Activated CD8-positive, alpha-beta memory T cell treated with anti-CD3 and anti-CD28 coated beads for 1 hour (primary cell): ENCODE measurements at places on chromosomes 3 and 15.

DNA sequence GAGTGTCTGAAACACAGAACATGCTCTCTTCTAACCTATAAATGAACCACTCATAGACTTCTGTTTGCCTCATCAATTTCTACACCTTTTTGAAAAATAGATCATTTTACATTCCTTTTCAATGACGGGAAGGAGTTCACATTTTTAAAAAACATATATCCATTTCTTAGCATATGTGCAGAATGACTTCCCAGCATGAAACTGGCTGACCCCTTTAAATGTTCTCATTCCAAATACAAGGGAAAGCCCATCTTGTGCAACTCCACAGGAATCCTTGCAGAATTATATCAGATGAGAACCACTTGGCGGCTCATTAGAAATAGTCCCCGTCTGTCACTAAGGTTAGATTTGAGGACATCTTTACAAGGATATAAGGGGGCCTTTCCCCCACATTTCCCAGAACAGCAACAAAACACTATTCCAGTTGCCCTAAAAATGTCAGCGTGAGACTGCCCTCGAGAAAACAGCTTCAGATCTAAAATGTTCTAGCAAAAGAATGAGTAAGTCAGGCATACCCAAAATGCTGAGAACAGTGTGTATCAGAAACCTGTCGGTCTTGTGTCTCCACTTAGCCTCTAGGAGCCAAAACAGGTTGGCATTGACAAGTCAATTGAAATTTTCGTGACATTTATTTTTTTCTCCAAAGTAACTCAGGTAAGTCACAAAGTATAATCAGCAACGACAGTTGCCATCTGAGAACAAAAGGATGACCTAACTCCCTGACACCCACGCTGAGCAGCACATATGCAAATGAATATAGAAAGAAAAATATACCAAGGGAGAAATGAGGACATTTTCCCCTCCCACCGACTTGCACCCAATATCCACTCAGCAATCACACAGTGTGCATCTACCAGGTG lies 63.1 kb downstream of the FOXP1 start:
- no peak for DNase-seq

- no peak for DNase-seq
Observed at GRCh38 chr3:28210968-28211713, 30.3 kb upstream of the CMC1 start.

DNA sequence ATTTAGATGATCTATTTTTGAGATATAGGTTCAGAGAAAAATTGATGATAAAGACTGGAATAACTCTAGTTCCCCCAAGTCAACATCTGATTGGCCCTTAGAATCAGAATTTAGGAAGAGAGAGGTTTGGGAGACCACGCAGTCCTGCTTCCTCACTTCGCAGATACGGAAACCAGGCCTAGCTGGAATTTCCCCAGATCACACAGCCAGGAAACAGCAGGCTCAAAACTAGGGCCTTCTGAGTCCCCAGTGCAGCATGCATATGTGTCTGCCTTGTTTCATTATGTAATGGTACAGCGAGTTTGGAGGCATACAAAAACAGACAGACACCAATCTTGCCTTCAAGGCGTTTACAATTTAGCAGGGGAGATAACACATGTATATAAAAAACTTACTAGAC lies 177.1 kb upstream of the ICE2 start:
- DNase-seq: no peak

- DNase-seq: no peak
Observed at GRCh38 chr15:83973816-83974215, 261.8 kb upstream of the GOLGA6L4 start.

GRCh38 chr15:96804754-96805153 lies 474.3 kb downstream of the NR2F2 start:
- DNase-seq: no peak

- no peak for DNase-seq
Observed at GRCh38 chr3:148459931-148460513, 237.7 kb upstream of the AGTR1 start.

GRCh38 chr3:46091046-46091445 lies 63.8 kb upstream of the XCR1 start:
- no peak for DNase-seq

DNA sequence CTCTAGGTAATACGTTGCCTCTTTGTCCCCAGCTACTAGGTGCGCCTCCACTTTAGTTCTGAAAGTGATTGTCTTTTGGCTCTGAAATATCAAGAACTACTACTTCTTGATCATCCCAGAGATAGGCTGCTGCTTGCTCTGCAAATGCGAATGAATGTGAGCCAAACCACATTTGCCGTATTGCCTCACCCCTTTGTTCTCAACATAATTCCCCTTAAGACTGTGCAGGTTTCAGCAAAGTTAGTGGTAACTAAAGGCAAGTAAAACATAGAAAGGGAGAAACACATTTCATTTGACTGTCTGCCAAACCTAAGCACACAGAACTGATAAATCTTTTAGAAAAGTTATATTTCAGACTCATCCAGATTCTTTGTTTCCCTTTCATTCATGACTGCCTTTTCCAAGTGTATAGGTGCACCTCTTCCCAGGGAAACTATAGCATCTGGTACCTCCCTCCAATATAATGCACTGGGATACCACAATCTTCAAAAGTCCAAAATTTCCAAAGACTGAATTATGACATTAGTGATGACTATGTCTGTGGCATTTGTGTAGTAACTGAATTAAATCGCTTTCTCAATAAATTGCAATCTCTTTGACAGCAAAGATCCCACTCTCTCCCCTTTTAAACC lies 720.6 kb upstream of the CBLB start:
- no peak for DNase-seq

- DNase-seq: no peak
Observed at GRCh38 chr3:77102951-77103769, 63.3 kb downstream of the ROBO2 start.

DNA sequence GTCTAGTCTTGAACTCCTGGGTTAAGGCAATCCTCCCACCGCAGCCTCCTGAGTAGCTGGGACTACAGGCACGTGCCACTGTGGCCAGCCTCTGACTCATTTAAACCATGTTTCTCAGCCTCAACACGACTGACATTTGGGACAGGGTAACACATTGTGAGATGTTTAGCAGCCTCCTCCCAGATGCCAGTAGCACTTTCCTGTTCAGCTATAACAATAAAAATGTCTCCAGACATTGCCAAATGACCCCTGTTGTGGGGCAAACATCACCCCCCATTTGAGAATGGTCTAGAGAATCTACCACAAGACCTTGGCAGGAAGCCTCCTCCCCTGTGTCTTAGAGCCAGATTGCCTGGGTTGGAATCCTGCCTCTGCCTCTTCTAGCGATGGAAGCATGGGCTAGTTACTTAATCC lies 8.4 kb downstream of the TMEM40 start:
- DNase-seq: no peak

DNA sequence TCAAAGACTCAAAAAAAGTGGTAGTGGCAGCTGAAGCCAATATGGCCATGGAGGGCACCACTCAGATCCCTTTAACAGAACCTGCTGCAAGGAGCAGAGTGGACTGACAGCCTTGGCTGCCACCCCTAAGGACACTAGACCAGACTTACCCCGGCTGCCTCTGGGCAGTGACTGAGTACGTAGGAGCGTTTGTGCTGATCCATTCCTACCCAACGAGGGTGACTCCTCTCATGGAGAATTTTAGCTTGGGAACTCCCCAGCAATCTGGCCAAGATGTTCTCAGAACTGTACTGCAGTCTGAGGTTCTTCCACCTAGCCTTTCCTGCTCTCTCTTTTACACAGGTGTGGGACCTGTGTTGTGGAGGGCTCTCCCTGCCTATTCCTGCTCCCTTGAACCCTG lies 22.1 kb downstream of the CLEC3B start:
- no peak for DNase-seq

- DNase-seq: no peak
Observed at GRCh38 chr15:39851500-39852092, 68.5 kb downstream of the GPR176 start.

GRCh38 chr3:188400494-188401243 lies 246.7 kb downstream of the LPP start:
- no peak for DNase-seq

DNA sequence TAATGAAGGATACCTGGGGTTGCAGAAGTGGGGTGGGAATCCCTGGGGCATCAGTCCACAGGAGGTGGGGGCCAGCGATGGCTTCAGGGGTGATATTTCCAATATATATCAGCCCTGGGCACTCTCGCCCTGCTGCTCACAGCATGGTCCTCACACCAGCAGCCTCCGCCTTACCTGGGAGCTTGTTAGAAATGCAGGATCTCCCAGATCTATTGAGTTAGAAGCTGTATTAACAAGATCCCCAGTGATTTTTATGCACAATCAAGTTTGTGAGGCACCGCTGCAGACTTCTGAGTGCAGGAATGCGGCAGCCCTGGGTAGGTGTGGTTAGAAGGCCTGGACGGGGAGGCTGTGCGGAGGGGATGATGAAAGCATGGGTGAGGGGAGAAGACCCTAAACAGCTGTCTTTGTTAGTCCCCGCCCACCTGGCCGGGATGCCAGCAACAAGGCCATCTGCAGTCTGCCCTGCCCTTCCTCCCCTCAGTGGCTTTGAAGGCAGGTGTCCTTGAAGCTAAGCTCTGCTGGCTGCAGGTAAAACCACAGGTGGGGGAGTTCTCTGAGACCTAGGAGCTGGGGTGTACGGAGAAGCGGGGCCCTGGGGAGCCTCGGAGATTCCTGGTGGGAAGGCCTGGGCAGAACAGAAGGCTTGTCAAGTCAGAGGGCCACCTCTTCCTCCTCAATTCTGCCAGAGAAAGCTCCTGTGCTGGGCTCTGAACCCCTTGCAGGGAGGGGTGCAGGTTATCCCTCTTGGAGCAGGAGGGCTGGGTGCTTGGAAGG lies 11.4 kb downstream of the FAM107A start:
- no peak for DNase-seq

DNA sequence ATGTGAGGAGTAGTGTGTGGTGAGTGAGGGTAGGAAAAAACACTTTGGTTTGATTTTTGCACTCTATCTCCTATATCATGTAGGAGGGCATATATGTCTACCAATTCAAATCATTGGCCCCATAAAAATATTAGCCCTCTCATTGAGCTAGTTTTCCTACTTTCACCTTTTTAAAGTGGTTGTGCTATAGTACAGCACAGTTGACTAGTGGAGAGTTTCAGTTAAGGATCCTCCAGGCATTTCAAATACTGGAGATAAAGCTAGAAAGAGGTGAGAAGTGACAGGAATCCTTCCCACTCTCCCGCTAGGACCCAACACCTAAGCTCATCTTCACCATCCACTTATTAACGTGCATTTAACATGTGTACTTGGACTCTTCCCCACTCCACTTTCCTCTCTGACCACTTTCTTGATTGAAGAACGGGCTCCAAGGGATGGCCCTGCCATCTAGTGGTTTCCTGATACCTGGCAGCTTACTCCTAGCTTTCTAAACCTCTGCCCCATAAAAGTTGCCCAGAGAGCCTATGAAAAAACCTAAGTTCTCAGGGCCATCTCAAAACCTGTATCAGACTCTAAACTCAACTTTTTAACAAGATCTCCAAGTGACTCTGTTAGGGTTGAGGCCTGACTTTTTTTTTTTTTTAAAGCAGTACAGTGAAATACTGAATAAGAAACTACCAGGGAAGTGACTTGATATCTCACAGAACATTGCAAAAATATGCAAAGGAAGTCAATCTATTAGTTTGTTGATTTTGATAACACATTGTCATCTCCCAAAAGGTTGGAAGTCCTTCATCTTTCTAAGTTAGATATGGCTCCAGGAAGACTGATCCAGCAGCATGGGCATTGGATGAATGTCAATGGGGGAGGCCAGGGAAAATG lies 17.9 kb downstream of the IL12A start:
- DNase-seq: no peak
